Activated CD4-positive, alpha-beta T cell treated with anti-CD3 and anti-CD28 coated beads for 48 hours (primary cell): ENCODE measurements at places on chromosomes 6 and 20.

DNA sequence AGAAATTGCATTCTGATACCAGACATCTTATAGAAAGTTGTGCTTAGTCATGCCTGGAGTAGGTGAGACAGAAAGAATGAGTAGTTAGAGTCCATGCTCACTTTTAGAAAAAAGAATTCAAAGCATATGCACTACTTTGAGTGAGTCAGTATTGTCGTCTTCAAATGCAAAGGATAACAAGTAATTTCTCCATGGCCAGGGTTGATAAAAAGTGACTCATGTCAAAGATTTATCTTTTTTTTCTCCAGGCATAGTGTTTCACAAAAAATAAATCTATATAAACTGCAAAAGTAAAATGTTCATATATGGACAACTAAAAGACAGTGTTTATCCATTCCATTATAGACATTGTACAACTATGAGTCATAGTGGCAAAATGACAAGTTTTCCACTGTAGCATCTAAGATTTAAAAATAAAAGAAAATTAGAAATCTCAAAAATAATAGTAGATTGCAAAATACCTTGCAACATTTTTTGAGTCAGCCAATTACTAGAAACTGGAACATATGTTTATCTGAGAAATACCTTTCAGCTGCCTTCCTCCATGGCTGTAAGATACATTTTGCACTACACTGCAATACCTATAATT lies 329.6 kb downstream of the GRIK2 start:
- DNase-seq = no peak

- DNase-seq = no peak
Observed at GRCh38 chr20:49813305-49813974, 812 bp downstream of the SLC9A8 start.

DNA sequence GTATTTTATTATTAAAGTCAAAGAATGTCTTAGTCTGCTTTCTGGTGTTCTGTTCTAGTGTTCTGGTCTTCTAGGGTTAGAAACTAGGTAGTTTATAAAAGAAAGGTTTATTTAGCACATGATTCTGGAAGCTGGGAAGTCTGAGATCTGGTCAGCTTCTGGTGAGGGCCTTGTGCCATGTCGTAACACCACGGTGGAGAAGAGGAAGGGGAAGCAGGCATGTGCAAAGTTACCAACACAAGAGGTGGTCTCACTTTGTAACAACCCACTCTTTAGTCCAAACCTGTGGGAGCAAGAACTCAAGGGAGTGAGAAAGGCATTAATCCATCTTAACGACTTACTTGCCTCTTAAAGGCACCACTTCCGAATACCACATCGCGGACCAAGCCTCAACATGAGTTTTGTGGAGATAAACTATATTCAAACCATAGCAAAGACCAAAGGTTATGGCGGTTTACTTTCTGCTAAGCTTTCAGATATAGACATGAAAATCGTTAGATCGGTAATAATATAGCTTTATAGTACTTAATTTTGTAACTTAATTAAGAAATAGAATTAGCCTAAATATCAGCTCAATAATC lies 99.4 kb downstream of the NCOA3 start:
- DNase-seq = no peak

GRCh38 chr6:105482227-105482844 lies 79.5 kb upstream of the PREP start:
- no peak for DNase-seq
